ENCODE measurements at places on chromosomes 4 and X.

DNA sequence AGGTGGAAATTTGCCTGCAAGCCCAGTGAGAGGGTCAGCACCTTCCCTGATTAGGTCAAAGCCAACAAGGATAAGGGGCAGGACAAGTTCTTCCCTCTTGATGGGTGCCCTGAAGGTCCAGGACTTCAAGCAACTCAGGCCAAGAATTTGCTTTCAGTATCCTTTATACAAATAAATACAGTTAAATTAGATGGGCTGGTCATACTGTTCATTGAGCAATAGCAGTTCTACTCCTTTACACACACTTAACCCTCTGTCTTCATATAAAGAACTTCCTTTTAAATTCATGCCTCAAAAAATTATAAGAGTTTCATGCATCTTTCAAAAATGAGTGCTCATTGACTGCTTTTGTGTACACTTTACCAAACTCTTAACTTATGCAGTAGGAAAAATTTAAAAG is 392.0 kb downstream of the SPRY1 start:
- no peak for DNase-seq

- DNase-seq = peak; percentile 4
Measured at GRCh38 chrX:109294097-109294814, 187.6 kb downstream of the GUCY2F start.

GRCh38 chr4:138935135-138935807 is 80.3 kb upstream of the NOCT start:
- no peak for DNase-seq

- peak; percentile 76 for DNase-seq
Measured at GRCh38 chr4:3074846-3075651, 568 bp downstream of the HTT start.
